ENCODE measurements at places on chromosomes 7 and 10. TPM values are rescaled to one million over a fixed set of nuclear protein-coding genes. Genes with fewer than 3 reads are reported as not detected.

Gene TEX47
- not detected for total RNA-seq

- DNase-seq = no peak
Observed at GRCh38 chr7:28700096-28700495, 258.0 kb downstream of the TRIL start.

Gene RUFY2
- 23.4 TPM for total RNA-seq

GRCh38 chr7:114787556-114787955, 134.3 kb upstream of the MDFIC start:
- no peak for DNase-seq

GRCh38 chr10:118742782-118743181, 12.0 kb downstream of the CACUL1 start:
- no peak for DNase-seq

DNA sequence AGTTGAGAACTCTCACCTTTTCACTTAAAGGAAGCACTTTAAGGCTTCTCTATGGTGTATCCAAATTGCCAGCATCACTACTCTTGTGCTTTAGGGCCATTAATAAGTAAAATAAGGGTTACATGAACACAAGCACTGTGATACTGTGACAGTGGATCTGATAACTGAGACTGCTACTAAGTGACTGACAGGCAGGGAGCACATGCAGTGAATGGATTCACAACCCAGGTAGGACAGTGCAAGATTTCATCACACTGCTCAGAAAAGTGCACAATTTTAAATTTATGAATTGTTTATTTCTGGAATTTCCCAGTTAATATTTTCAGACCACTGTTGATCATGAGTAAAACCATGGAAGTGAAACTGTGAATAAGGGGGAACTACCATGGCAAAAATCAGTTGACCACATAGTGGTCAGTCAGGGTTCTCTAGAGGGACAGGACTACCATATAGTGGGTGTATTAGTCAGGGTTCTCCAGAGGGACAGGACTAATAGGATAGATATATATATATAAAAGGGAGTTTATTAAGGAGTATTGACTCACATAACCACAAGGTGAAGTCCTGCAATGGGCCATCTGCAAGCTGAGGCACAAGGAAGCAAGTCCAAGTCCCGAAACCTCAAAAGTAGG, 20.9 kb upstream of the CYP51A1 start:
- DNase-seq = no peak

DNA sequence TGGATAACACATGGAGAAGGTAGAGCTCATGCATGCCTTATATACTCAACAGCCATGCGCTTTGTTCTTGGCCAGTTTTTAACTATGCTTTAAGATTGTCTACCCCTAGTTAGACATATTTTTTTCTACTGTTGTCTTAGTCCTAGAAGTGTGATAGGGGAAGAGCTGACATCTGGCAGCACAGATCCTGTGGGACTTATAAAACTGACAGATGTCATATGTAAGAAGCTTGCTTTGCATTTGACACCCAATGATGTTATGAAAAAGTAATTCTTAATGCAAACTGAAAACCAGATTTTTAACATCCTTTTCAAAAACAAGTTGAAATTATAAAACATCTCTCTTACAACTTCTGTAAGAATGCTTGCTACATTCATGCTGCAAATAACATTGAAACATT, 715.9 kb upstream of the LRRN3 start:
- DNase-seq = no peak

DNA sequence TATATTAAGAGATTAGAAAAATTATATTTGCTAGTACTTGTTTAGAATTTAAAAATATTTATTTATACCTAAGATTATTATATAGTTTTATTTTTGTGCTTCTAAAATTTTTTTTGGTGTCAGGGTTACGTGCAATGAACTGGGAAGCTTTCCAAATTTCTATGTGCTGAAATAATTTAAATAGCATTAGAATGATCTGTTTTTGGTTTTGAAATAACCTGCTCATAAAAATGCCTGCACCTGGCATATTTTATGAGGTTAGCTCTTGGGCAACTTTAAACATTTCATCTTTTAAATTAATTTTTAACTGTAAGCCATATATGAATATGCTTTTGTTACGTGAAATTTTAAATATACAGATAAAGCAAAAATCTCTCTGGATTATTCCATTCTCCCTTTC, 482.5 kb downstream of the GLRX3 start:
- DNase-seq = no peak

GRCh38 chr7:83486536-83486935, 162.4 kb downstream of the SEMA3E start:
- DNase-seq = no peak

Gene GHRHR
- not detected for total RNA-seq

Gene PDK4
- 0.33 TPM for total RNA-seq

Gene WEE2
- total RNA-seq = not detected

Gene MUC12
- not detected for total RNA-seq

GRCh38 chr7:112505495-112505894, 24.7 kb downstream of the LSMEM1 start:
- no peak for DNase-seq

Gene MINDY4
- total RNA-seq = 0.93 TPM

Gene CUBN
- 1.6 TPM for total RNA-seq

- DNase-seq = no peak
Observed at GRCh38 chr10:129959544-129960480, 4.3 kb downstream of the EBF3 start.

DNA sequence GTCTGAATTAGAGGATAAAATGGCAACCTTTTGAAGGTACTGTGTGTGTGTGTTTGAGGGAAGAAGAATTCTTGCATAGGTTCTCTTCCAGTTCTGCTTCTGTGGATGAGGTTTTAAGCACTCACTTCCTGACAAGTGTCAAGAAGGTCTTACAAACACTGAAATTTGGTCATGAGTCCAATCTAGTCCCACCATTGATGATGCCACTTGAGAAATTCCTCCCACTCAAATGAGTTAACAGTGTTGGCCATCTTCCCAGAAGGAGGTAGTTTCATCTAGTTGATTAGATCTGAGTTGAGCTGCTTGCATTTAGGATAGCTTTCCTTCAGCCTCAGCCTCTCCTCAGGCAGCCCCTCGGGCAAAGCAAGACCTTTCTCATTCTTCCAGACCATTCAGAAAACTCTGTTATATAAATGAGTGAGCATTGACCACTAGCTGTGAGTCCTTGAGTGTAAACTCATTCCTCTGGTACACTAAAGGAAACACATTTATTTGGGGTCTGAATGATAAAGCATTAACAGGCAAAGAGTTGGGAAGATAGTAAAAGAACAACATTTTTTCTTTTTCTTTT, 189.5 kb downstream of the TRIL start:
- no peak for DNase-seq

DNA sequence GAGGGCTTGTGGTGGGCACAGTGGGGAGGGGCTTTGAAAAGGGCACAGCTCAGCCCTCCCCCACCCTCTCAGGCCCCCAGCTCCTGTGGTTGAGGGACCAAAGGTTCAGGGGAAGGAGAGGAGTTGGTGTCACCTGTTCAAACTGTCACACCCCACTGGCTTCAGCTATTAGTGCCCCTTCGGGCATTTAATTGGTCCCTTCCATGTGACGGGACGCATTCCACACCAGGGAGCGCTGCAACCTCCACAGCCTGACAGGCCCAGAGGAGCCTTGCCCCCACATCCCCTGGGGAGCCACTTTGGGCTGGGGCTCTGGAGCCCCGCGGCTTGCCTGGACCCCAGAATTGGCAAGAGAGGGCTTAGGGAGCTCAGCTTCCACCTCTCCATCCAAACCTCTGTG, 75.7 kb downstream of the C10orf105 start:
- no peak for DNase-seq

Gene CAV2
- total RNA-seq = not detected

Gene PAX2
- not detected for total RNA-seq
